ENCODE measurements at places on chromosomes 13 and 19. TPM values are rescaled to one million over a fixed set of nuclear protein-coding genes. Genes with fewer than 3 reads are reported as not detected.

The PIP5K1C gene
- 8.6 TPM for total RNA-seq

The GZMM gene
- 5.5 TPM for total RNA-seq

The TRPM4 gene
- 2.1 TPM for total RNA-seq

The ZNF71 gene
- total RNA-seq: 6.2 TPM

The MATK gene
- total RNA-seq: 4.0 TPM

The URAD gene
- total RNA-seq: not detected

The ZNF415 gene
- total RNA-seq: 8.7 TPM

The PCP2 gene
- not detected for total RNA-seq

GRCh38 chr13:47250146-47250545, 353.3 kb upstream of the HTR2A start:
- peak; percentile 4 for DNase-seq

GRCh38 chr13:110813646-110814624, 100.4 kb downstream of the ING1 start:
- DNase-seq: no peak

DNA sequence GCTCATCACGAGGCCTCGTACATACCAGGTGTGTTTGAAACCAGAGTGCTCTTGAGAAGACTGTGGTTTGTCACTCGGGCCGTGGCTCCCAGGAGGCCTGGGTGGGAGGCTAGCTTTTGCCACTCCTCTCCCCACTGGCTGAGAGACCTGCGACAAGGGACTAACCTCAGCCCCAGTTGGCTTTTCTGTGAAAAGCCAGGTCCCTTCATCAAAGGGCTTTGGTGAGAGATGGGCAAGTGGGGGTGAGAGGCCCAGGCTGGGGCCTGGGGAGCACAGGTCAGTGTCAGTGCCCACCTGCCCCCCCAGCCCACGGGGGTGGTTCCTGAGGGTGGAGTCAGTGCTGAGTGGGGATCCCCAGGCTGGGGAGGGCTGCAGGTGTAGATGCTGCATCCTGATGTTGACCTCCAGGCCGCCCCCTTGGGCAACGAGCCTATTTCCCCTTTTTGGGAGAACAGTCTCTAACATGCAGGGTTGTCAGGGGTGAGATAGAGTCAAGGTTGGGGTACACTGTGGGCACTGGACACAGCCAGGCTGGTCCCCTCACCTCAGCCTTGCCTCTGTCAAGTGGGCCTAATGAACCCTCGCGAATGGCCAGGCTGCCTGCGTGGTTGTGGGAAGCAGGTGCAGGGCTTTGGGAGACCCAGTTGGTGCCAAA, 661 bp downstream of the KCNJ14 start:
- no peak for DNase-seq

GRCh38 chr19:9018163-9018875, 8.1 kb upstream of the MUC16 start:
- DNase-seq: peak; percentile 54

DNA sequence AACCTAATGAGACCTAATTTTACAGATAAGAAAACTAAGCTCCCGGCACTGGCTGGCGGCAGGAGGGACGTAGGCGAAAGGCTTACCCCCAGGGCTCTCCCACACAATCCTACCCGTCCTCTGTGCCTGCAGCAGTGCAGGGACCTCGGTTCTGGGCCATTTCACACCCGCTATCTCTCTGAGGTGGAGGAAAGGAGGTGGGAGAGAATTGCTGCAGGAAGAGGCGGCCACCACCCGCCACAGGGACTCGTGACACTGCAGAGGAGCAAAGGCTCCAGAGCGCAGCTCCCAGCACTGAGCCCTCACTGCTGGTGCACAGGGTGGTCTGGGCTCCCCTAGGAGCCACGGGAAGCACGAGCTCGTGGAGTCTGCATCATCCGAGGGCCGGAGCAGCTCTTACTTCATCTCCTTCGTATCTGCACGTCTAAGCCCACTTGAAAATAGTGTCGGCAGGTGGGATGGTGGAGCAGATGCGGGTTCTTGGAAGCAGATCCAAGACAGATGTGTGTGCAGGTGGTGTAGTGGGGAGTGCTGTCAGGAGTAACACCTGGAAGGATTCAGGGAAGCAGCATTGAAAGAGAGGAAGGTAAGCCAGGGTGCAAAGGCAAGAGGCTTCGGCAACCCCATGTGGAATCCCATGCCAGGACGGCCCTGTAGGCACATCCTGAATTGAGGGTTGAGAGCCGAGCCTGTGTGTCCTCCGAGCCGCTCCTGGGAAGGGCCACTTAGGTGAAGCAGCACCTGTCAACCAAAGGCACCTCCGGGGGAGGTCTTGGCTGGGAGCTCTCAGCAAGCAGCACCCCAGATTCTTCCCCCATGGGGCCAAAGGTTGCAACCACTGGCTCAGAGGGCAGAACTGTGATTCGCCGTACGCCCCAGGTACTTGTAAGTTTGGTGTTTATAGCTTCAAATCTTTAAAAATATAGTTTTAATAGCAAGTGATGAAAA, 115.8 kb upstream of the SPACA7 start:
- DNase-seq: no peak

- no peak for DNase-seq
Observed at GRCh38 chr19:29525901-29526729, at the start of gene VSTM2B. Gene VSTM2B (plus strand): TSS chr19:29525994. CDS start chr19:29526584, 590 bp downstream.

- DNase-seq: peak; percentile 45
Observed at GRCh38 chr13:32650705-32651311, 64.6 kb downstream of the PDS5B start.

DNA sequence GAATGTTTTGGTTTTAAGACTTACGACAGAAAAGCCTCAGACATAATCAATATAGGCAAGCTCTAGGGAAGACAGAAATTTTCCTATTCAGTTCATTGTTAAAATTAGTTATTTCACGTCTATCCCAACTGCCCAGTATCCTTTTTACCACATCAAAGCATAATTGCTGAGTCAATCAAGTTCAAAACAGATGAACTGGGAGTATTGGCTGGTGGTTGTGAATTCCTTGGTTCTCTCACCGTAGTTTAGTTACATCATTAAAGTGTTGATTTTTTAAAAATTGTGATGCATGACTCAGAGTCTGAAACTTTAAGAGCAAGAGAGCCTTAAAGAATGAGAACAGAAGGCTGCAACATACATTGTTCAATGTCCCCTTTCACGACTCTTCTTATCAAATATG, 143.3 kb upstream of the FREM2 start:
- no peak for DNase-seq

- peak; percentile 17 for DNase-seq
Observed at GRCh38 chr13:112510002-112510780, 77.8 kb downstream of the TUBGCP3 start.

- DNase-seq: no peak
Observed at GRCh38 chr13:102599426-102600012, 2.7 kb downstream of the TPP2 start.

DNA sequence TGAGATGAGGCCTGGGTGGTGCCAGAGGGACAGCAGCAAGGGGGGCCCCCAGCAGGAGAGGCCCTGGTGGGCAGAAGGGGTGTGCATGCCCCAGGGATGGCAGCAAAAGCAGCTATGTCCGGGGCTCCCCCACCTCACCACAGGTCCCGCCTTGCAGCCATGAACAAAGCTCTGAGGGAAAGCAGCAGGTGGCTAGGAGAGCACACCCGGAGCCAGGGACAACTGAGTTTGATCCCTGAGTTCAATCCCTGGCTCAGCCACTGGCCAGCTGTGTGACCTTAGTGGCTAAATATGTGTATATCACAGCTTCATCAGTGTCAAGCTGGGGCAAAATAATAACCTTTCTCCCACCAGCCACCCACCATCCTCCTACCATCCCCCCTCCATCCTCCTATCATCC, 47.7 kb upstream of the KCTD15 start:
- DNase-seq: no peak

GRCh38 chr13:51541809-51542258, 42.4 kb upstream of the WDFY2 start:
- DNase-seq: no peak

- DNase-seq: no peak
Observed at GRCh38 chr13:52975161-52975560, 53.5 kb upstream of the OLFM4 start.

- DNase-seq: no peak
Observed at GRCh38 chr13:114049026-114049425, 75.2 kb upstream of the C13orf46 start.

DNA sequence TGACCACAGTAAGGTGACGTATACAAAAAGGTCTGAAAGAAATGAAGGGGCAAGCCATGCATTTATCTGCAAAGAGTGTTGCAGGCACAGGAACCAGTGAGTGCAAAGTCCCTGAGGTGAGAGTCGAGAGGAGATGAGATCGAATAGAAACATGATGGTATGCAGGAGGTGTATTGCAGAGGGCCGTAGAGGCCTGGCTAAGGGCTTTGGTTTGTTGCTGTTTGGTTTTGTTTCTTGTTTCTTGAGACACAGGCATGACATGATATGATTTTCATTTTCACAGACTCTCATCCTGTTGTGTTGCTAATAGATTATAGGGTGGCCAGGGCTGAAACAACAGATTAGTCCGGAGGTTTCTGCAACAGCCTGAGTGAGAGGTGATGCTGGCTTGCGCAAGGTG, 80.4 kb downstream of the HSPH1 start:
- DNase-seq: no peak

- no peak for DNase-seq
Observed at GRCh38 chr19:53357821-53358581, 7.5 kb upstream of the ZNF525 start.

GRCh38 chr13:109118521-109118920, 489.1 kb downstream of the MYO16 start:
- no peak for DNase-seq

DNA sequence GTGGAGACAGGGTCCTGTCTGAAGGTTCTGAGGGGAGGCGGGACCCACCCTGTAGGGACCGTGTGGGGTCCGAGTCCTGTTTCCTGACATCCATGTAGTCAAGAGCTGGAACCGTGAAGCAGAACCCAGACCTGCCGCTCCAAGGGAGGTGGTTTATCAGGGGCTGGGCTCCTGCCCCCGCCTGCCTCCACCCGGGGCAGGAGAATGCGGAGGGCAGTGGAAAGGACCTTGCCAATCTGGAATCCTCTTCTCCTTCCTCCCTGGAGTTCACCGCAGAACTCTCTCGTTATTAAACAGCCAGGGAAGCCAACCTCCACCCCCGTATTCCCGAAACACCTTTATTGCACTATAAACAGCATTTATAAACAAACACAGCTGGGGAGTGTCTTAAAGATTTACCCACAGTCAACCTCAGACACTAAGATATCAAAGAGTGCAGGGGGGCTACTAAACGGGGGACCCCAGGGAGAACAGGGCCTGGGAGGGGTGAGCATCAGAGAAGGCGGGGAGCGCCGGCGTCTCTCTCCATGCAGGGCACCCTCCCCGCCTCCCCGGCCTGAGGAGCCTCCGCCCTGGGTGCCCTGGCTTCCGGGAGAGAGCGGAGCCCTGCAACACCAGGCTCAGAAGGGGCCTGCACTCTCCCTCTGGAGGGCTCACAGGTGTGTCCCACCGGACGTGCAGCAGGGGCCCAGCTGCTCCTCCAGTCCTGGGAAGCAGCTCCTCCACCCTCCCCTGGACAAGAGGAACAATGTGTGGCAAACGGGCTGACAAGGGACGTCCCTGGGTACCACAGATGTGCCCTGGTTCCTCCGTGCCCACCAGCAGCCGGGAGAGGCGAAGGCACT, 3.6 kb downstream of the C2CD4C start:
- no peak for DNase-seq

DNA sequence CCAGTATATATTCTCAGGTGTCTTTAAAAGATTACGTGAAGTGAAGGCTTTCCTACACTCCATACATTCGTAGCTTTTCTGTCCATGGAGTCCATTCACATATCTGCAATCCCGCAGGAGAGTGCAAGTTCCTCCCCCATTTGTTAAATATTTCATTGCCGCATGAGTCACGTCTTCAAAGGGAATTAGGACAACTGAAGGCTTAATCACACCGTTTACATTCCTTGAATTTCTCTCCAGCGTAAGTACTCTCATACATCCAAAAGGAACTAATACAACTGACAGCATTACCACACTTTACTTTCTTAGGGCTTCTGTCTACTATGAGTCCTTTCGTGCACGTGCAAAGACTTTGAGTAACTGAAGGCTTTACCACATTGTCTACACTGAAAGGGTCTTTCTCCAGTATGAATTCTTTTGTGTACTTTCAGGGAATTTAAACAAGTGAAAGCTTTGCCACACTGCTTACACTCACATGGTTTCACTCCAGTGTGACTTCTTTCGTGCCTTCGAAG, 29.0 kb upstream of the ZNF564 start:
- DNase-seq: peak; percentile 19

DNA sequence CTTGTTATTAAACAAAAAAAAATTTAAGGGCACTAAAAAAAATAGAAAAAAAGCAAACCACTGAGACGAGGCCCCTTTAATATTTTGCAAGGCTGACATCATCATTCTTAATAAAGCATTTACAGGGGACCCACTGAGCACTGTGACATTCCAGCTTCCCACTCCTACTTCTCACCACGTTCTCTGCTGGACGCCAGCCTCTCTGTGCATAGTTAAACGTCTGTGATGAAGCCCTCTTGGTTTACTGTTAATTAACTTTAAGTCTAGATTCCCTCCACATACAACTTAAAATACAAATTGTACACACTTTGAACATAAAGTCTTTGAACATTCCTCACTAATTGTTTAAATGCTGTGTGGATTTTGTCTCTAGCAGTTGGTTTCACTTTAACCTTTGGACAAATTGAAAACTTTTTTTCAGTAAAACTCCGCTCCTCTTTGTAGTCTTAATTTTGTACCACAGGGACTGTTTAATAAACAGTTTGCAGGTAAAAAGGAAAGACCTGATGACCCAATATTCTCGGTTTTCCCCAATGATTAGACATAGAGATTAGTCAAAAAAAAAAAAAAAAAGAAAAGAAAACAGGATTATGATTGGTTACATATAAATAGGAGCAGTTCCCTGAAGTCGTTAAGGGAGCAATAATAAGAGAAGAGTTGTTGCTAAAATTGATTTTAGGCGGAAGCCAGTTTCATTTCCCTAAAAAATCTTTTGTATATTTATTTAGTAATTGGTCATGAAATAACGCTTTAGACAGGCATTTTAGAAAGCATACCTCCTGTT, 219.8 kb downstream of the MZT1 start:
- no peak for DNase-seq

DNA sequence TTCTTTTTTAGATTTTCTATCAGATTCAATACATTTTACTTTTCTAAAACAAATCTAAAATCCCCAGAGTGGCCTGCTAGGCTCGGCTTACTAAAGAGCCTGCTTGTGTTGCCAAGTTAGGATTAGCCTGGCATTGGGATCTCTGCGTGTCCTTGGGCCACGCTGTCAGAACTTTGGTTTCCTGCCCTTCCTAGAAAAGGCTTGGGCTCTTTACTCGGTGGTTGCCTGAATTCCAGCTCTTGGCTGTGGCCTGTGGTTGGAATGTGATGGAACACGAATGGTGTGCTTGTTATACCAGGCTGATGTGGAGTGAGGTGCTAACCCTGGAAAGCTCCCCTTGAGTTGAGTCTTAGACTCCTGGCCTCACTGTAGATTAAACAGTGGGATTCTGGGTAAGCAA, 8.5 kb downstream of the SPATA13 start:
- DNase-seq: no peak
